Stimulated activated CD4-positive, alpha-beta T cell treated with anti-CD3 and anti-CD28 coated beads, TNF-alpha, amount 100 ng/mL, for 48 hours (primary cell): ENCODE measurements at places on chromosomes 6 and 20.

DNA sequence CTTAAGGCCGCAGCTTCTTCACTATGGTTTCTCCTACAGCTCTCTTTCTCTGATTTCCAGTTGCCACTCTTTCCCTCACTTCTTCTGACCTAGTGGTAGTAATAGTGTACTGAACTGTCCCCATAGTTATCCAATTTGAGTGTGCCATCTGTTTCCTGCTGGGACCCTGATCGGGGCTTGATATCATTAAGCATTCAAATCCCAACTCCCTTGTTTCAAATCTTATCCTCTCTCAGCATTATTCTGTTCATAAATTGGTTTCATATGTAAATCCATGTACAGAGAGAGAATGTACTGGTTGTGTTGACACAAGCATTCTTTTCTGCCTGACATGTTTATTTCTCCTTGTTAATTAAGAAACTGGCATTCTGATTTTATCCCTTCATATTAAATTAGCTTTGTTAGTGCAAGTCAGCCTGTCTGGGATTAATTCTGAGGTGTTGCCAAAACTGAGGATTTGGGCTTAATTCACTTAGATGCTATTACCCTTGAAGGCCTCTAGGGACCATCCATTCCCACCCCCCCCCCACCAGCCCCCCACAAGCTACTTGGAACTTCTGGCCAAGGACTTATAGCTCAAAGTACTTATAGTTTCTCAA, 84.6 kb upstream of the PROKR2 start:
- no peak for DNase-seq

DNA sequence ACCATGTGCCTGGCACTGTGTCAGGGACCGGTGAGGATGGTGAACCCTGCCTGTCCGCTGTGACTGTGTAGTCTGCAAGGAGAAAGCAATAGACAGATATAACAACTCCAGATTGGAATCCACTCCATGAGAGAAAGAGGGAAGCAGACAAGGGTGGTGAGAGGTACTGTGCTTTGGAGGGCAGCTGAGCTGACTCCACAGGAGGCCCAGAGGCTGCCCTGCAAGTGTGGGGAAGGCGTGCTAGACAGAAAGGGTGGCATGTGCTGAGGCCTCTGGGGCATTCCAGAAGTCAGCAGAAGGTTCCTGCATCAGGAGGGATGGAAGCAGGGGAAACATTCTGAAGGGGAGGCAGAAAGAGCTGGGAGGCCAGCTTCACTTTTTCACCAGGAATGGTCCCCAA, 39.3 kb upstream of the APCDD1L start:
- no peak for DNase-seq

- no peak for DNase-seq
Measured at GRCh38 chr20:1734269-1734858, 76.8 kb upstream of the SIRPG start.

DNA sequence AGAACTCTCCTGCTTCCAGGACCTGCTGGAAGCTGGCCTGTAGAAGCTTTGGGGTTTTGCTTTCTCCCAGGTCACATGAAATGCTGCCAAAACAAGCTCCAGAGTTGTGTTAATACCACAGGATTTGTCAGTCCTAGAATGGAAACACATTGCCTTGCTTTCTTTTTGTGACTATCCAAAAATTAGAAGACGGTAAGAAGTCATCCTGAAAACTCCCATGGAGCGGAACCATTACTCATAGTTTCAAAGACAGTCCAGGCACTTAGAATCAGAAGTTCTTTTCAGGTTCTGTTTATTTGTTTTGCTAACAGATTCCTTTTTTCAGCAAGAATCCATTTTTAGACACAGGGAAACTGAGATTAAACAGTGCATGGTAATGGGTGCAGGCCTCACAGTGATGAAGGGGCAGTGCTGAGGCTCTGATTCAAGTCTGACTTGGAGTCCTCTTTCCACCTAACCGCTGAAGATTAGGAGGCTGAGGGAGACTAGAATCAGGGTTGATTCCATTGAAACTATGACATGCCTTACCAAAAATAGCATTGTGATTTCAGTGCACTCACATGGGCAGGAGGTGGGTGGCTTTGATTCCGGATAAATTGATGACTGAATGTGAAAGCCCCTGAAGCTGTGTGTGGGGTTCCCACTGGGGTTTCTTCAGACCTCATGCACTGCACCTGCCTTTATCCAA, 72.2 kb upstream of the NAA20 start:
- peak; percentile 8 for DNase-seq

- no peak for DNase-seq
Measured at GRCh38 chr6:35725081-35725708, 11.6 kb upstream of the ARMC12 start.

DNA sequence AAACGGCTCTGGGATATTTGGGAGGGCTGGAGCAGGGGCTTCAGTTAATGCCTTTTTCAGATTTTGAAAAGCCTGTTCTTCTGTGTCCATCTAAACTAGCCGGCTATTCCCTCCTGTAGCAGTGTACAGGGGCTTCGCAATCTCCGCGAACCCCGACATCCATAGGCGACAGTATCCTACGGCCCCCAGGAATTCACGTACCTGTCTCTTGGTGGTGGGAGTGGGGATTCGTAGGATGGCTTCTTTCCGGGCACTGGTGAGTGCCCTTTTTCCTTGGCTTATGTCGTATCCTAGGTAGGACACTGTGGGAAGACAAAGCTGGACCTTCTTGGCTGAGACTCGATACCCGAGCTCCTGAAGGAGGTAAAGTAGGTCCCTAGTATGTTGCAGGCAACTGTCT, 153.1 kb downstream of the TRIM27 start:
- DNase-seq, result no peak
